ENCODE measurements at places on chromosomes 5 and 9.

- no peak for DNase-seq
Measured at GRCh38 chr5:35030426-35031100, 17.2 kb downstream of the AGXT2 start.

DNA sequence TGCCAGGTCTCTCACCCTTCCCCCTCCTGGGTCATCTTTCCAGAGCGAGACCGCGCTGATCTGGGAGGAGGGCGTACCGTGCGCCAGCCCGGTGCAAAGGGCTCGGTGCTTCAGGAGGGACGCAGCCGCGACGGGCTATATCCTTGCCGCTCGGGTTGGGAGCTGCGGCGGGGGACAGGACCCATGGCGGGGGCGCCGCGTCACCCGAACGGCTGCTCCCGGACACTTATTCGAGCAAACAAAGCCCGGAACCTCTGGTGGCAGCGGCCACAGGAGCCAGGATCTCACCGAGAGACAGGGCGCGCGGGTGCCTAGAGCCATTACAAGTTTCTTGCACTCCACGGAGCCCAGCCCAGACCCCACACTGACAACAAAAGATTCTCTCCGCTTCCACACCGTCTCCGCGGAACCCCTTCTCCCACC is 1.3 kb downstream of the SEMA6A start:
- peak; percentile 62 for DNase-seq

GRCh38 chr5:146306838-146307237 is 31.8 kb upstream of the POU4F3 start:
- no peak for DNase-seq

GRCh38 chr5:81067406-81067805 is 107.2 kb downstream of the RASGRF2 start:
- DNase-seq: no peak

DNA sequence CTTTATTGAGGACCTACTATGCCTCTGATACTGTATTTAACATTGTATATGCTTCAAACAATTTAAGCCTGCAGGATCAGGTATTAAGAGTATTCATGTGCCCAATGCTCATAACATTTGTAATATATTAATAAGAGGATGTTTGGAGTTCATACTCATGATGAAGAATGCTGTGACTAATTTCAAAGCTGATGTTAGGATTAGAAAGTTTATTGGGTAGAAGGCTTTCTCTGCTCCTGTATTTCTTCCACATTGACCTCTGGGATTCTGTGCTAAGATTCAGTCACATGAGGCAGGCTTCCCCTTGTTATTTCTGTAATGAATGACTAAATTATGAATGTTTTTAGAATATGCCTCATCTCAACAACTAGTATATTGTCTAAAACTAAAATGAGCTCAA is 456.4 kb downstream of the NFIB start:
- DNase-seq: no peak

- peak; percentile 17 for DNase-seq
Measured at GRCh38 chr9:37425298-37425752, 2.8 kb downstream of the GRHPR start.

DNA sequence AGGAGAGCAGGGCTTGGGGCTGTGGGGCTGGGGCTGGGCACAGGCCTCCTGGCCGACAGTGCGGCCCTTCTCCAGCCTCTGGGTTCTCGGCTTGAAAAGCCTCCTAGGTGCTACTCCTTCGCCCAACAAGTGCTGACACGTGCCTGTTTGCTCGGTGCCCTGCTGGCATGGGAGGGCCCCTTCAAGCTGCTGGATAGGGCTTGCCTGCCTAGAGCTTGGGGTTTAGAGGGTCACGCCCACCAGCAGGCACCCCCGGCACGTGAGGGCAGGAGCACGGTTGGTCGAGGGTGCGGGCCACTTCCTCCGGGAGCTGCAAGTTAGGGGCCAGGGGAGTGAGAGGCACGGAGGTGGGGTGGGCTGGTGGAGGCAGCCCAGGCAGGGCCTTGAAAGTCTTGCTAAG is 106.2 kb downstream of the RXRA start:
- DNase-seq: no peak
